AG04449 (cell line): ENCODE measurements at places on chromosomes 7 and 10.
A peak's percentile ranks its signal among the peaks of the same experiment; 100 is the strongest.

DNA sequence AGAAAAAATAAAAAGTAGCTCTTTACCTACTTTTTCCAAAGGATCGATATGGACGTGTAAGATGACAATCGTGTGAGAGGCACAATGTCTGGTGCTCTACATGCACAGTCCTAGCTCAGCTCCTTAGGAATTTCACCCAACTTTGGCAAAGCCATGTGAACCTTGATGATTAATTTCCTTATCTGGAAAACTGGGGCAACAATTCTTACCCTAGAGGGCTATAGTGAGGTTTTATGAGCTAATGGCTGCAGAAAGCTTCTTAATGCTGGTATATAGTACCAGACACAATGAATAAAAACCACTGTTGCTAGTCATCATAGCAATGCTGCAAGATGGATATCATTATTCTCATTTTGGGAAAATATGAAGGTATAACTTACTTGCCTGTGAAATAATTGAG lies 202.7 kb downstream of the PARD3 start:
- no peak for DNase-seq

DNA sequence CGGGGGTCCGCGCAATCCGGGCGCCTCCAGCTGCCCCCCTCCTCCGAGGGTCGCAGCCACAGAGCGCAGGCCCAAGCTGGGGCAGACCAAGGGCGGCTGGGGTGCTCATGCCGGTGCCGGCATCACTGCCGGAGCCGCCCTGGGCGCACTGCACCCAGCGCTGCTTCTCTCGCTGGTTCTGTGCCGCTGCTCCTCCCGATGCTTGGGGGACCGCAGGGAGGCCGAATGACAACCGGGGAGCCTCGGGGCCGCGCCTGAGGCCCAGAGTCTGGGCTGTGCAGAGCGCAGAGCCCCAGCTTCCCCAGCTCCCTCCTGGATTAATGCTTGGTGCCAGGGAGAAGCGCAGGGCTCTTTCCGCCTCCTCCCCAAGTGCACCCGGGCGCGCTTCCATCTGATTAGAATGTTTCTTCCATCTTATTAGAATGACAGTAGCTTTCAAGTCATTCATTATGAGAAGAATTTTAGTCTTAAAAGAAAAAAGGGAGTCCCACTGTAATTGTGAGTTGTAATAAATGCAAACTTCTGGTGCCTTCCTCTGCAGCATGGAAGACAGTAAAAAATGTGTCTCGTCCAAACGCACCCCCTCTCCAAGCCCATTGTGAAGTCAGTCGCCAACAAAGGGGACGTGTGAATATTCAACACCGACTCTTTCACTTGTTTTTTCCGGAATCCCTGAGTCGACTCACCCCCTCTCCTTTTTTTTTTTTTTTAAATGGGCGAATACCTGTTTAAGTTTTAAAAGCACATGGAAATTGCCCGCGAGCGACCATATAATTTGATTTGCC lies 19.5 kb upstream of the PTF1A start:
- no peak for DNase-seq

GRCh38 chr7:47488201-47488968 lies 93.5 kb downstream of the TNS3 start:
- DNase-seq = no peak

- no peak for DNase-seq
Observed at GRCh38 chr7:2000746-2001321, 231.9 kb downstream of the MAD1L1 start.

- DNase-seq = no peak
Observed at GRCh38 chr10:12639996-12640944, 290.9 kb downstream of the CAMK1D start.

- DNase-seq = no peak
Observed at GRCh38 chr10:60573336-60573735, 183.7 kb upstream of the ANK3 start.

DNA sequence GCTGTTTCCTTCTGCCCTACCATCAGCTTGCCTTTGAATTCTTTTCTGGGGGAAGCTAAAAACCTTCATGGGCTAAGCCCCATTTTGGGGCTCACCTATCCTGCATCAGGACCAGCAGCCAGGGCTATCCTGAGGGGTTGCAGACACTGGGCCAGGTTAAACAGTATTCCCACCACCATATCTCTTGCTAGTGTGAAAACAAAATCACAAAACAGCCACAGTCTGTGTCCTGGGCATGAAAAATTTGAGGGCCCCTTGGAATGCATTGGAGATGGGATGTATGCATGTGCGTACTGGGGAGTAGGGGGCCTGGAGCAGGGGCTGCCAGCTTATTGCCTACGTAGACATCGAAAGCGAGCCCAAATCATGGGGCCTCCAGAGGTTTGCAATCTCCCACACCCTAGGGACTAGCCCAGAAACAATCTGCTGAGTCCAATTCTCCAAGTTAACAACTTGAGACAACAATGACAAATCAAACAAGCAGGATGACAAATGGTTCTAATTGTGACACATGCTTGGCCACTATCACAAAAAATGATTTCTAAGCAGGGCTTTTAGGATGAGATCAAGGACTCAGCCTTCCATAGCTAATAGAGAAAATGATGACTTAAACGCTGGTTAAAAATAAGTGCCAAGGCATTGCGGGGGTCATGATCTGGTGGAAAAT lies 557.1 kb downstream of the KCNMA1 start:
- DNase-seq = no peak

- no peak for DNase-seq
Observed at GRCh38 chr7:33039257-33039902, 23.2 kb downstream of the NT5C3A start.

DNA sequence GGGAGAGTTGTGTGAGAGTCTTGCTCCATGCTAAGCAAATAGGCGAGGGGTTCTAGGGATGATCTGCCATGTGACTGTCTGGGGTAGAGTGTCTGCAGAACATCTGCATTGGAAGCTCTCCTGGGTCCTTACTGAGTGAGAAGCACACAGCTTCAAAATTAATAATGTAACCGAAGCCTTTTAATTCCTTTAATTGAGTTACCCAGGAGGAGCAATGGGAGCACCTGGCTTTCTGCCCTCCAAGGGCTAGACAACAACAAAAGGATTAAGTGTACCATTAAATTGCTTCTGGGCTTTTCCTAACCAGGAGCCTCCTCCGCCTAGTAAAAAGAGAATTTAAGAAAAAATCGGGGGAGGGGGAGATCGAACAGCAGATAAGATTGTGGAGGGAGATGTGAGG lies 102.0 kb upstream of the TBX20 start:
- DNase-seq = no peak

- no peak for DNase-seq
Observed at GRCh38 chr10:36457751-36458150, 667.6 kb upstream of the ANKRD30A start.

- no peak for DNase-seq
Observed at GRCh38 chr10:49688920-49689319, 9.5 kb downstream of the C10orf53 start.

GRCh38 chr10:71006506-71006905 lies 118.1 kb upstream of the PCBD1 start:
- no peak for DNase-seq

DNA sequence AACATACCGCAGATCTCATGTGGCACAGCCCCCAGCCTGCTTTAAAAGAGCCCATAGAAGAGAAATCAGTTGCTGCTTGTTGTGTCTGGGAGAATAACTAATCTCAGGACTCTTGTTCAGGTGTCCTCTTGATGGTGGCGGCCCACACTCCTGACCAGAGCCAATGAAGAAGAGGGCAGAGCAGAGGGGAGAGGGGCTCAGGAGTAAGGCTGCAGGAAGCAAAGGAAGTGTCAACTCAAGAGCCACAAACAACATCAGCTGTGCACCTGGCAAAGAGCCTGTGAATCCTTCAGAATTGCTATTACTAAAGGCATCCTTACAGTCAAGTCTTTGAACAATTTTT lies 59.8 kb upstream of the PTN start:
- DNase-seq = no peak

DNA sequence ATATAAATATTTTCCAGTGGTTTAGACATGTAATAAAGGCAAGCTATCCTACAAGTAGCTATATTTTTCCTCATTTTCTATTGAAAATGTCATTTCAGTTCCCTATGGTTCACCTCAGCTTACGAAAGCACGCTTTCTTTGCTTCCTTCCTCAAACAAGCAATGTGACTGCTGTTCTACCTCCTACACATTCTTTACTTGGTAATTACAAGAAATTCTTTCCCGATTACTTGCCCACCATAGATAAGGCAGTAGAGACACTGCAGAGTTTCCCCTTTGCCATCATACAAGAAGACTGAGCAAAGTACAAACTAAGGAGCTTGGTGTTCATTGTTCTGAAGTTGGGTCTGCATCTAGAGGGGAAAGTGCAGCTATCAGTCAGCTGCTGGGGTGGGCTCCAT lies 249.4 kb downstream of the CRPPA start:
- DNase-seq = no peak

GRCh38 chr7:18445483-18445882 lies 50.1 kb upstream of the HDAC9 start:
- no peak for DNase-seq

DNA sequence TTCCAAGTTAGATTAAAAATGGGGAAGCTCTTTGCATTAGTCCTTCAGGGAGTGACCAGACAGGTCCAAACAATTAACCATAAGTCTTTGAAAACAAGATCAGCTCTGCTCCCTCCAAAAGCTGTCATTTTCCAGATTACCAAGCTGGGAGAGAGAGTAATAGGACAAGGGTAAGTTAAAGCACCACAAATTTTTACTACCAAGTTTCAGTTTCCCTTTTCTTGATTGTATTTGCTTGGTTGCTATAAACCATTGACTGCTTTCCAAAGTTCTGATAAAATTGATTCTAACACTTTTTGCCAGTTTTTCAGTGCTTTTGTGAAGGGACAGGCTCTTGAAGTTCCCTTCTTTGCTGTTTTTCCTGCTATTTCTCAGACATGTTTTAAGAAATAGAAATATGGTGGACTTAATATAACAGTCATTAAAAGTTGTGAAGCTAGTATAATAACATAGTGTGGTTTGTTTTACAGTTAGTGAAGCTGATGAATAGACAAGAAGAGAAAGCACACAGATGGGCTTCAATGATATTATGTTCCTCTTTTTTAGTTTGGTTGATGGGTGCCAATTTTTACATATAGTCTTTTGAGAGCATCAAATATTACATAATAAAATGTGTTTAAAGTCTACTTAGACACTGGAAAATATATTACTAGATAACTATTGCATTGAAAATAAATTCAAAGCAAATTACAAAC lies 40.0 kb upstream of the ZNF365 start:
- no peak for DNase-seq

- peak; percentile 96 for DNase-seq
Observed at GRCh38 chr7:50534690-50535290, 30.4 kb downstream of the DDC start.

- DNase-seq = no peak
Observed at GRCh38 chr10:30348378-30348776, 701 bp downstream of the MTPAP start.

- DNase-seq = no peak
Observed at GRCh38 chr10:26044141-26044749, 110.2 kb downstream of the MYO3A start.

DNA sequence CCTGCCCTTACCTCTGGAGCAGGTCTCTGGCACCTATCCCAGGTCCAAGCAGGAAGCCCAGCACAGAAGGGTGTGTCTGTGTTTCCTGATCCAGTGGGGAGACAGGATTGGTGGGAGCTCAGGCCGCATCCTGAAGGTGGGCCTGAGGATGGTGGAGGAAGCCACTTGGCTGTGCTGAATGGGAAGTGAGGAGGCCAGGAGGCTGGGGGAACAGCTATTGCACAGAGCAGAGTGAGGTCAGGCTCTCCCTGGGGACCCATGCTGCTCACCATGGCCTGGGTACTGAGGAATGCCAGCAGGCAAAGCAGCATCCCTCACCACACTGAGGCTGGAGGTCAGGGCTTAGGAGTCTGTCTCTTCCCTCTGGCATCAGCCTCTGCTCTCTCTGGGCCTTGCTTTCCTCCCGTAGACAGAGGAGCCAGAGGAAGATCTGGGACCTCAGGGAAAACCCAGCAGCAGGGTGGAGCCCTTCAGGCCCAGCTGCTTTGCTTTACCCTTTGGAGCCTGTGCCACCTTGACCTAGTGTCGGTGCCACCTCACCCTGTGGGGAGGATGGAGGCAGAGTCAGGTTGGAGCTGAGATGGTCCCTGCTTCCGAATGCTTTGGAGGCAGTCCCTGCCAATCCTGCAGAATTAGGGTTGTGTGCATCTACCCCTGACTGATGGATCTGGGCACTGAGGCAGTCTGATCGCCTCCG lies 39.0 kb downstream of the CDH23 start:
- DNase-seq = no peak

- DNase-seq = no peak
Observed at GRCh38 chr7:151315038-151315655, 26.5 kb upstream of the NUB1 start.

GRCh38 chr10:127298381-127298780 lies 102.0 kb upstream of the INSYN2A start:
- peak; percentile 26 for DNase-seq

- peak; percentile 75 for DNase-seq
Observed at GRCh38 chr10:94402204-94402842, at the start of gene TBC1D12. TBC1D12 (plus strand) TSS chr10:94402541; CDS start chr10:94402614, 73 bp downstream.

DNA sequence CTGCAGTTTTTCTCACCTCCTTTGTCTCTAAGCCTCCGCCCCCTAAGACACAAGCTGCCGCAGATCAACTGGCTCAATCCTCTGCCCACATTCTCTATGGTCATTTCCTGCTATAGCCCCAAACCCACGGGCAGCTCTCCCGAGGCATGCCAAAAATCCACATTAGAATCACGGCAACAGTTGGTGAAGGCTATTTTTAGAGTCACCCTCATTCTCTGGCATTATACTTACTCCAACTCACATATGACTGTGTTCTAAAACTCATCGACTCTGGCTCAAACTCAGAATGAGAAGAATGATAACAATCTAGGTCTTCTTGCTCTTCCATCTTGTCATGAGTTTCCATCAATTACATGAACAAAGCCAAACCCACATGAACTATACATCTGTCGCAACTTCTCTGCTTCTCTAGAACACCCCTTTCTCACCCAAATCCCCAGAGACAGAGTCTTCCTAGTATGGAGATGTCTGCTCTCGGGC lies 10.9 kb upstream of the KIAA1549 start:
- DNase-seq = peak; percentile 85

DNA sequence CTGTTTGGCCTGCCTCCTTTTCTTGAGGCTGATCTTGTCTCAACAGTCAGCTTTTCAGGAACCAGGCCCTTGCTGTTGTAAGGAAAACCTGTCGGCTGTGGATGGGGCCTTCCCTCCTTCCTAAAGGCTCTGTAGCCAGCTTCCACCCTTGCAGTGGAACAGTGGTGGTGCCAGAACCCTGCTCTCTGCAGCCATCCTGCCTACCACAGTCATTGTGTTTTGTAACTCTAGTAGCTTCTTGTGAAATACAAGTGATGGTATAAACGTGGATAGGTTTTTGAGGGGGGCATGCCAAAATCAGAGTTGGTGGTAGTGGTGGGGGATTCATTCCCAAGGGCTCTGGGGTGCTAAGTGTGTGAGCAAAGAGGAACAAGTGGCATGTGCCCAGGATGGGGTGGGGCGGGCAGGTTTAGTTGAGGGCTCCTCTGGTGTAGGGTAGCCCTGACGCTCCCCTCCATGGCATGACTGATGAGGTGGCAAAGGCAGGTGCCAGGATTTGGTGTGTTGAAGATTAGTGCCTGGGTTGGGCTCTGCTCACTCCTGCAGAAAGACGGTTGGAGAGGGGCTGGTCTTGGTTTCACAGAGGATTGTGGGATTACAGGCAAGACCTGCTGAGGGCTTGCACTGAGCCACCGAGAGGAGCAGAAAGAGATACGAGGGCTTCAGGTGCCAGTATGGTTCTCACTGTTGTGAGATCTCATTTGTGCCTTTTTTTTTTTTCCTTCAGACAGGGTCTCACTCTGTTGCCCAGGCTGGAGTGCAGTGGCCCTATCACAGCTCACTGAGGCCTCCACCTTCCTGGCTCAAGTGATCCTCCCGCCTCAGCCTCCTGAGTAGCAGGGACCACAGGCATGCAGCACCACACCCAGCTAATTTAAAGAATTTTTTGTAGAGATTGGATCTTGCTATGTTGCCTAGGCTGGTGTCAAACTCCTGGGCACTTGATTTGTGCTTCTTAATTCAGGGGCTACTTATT lies 7.4 kb downstream of the TSPAN14 start:
- DNase-seq = no peak
